ENCODE measurements at places on chromosomes 6 and 20. TPM values are rescaled to one million over a fixed set of nuclear protein-coding genes. Genes with fewer than 3 reads are reported as not detected.

DNA sequence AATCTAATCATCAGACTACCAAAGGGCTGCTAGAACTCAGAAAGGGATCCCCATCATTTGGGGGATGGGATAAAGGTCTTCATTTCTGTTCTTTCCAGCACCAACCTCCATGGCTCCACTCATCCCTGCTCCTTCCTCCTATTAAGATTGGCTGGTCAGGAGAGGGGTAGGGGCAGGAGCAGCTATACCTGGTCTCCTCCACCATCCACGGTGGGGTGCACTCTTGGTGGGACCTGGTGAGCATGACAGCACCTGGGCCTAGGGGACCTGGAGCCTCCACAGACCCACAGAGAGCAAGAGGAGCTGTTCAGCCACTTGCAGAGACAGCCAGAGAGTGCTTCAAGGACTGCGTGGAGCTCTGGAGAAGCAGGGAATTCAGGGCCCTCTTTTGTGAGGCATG, 6.1 kb upstream of the ULBP2 start:
- DNase-seq: no peak

DNA sequence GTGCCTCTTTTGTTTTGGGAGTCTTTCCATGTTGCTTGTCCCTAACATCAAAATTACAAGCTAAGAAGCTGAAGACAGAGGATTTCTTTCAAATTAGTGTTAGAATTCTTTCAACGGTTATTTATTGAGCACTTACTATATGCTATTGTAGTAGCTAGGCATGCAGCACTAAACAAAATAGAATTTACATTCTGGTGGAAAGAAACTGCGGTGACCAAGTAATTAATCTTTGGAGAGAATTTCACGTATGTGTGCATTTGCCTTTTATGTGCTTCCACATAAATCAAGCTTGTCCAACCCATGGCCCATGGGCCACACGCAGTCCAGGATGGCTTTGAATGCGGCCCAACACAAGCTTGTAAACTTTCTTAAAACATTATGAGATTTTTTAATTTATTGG, 33.0 kb upstream of the DUSP22 start:
- no peak for DNase-seq

DNA sequence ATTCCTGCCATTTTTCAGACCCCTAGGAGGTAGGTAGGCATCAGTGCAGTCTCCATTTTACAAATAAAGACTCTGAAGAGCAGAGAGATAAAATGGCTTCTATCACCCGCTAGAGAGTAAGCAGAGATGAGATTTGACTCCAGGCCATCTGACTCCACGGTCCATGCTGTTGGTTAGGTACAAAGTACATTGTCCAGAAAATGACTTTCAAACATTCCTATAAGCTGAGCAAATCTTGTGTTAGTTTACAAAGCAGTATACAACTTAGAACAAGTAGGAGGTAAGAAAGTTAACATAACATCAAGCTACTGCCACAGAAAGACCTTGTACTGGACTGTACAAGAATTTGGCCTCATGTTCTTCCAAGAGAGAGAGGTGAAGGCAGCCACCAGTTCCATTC, 14.9 kb downstream of the BTN1A1 start:
- no peak for DNase-seq

GRCh38 chr6:119312875-119313338, 36.7 kb downstream of the MAN1A1 start:
- no peak for DNase-seq

GRCh38 chr20:19807191-19807945, 49.3 kb downstream of the RIN2 start:
- DNase-seq: no peak

DNA sequence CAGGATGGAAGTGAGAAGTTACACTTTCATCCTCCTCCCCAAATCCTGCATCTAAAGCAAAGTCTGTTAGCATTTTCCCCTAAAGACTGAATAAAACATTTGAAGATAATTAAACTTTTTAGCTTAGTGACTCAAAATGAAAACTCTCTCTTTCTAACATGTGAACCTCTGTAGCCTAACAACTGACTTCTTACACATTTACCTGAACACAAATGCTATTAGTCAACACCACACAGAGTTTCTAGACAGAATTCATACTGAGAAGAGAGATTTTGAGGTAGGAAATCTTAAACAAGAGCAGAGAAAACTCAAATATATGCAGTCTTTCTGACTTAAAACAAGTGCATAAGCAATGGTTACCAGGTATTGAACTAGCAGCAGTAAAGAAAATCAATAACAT, 149.9 kb upstream of the SMLR1 start:
- no peak for DNase-seq

DNA sequence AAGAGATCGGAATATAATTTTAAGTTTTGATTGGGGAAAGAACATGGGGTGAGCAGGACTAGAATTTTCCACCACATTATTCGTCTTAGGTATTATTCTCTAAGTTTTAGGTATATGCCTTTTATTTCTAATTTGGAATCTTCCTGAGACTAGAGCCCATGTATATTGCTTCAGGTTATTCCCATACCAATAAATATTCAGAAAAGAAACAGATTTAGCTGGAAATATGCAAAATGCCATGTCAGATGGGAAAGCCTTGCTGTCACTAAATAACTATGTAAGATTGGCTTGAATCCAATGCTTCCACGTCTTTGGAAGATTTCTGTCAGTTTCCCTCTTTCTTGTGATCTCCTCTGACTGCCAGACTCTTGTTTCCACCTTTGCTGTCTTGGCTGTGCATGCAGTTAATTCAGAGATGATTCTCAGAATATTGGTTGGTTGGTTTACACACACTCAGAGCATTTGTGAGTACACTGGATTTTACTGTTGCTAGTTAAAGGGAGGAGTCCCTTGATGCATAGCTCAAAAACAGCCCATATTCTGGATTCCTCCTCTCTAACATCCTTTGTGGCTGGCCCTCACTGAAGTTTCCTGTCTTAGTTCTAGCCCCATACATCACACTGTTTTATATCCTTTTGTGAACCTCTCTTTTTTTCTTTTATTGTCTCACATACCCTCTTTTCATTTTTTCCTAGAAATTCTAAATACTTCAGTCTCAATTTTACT, 64.3 kb downstream of the GRM1 start:
- DNase-seq: no peak

- no peak for DNase-seq
These were observed 2.4 kb downstream of the HEBP2 start for GRCh38 chr6:138406443-138406842.

DNA sequence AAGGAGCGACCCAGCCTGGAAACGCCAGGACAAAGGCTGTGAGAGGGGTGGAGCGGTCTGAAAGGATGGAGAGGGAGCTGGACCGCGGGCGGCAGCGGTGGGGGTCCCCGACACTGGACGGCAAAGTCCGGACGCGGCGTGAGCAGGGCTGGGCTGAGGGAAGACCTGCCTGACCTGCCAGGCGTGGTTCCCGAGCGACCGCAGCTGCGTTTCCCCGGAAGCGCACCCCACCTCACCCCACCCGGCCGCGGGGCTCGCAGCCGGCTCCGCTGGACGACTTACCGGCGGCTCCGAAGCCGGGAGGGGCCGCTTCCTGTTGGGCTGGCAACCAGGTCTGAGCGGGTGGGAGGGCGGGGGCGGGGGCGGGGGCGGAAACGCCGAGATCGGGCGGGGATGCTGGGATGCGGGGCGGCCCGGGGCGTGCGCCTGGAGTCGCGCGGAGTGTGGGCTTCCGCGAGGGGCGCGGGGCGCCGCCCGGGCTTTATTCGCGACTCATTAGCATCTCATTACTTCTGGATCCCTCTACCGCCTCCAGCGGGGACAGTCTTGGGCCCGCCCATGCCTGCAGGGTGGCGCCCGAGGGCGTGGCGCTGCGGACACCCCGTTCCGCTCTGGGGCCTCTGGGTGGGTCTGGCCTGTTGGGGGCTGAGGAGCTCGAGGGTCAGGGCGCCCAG, at the start of gene MICAL1:
TSS of gene MICAL1 (minus strand) at position 336 of the 674 bp plus-strand sequence. CDS start 1,576 bp downstream, outside the sequence.
- DNase-seq: peak; percentile 68

- no peak for DNase-seq
These were observed 713.4 kb downstream of the CD109 start for GRCh38 chr6:74409447-74409846.

DNA sequence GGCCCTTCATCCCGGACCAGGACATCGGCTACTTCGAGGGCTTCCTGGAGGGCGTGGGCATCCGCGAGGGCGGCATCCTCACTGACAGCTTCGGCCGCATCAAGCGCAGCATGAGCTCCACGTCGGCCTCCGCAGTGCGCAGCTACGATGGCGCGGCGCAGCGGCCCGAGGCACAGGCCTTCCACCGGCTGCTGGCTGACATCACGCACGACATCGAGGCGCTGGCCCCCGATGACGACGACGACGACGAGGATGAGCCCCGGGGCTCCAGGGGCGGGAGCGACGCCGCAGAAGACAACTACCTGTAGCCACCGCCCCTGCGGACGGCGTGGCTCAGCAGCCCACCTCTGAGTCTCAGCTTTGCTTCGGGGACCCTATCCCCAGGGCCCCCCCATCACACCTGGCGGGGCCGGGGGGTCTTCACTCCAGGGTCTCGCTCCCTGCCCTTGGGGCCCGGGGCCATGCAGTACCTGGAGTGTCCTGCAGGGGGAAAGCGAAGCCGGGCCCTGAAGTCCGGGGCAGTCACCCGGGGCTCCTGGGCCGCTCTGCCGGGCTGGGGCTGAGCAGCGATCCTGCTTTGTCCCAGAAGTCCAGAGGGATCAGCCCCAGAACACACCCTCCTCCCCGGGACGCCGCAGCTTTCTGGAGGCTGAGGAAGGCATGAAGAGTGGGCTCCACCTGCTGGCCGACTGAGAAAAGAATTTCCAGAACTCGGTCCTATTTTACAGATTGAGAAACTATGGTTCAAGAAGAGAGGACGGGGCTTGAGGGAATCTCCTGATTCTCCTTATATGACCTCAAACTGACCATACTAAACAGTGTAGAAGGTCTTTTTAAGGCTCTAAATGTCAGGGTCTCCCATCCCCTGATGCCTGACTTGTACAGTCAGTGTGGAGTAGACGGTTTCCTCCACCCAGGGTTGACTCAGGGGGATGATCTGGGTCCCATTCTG, 20.8 kb upstream of the HCK start:
- peak; percentile 63 for DNase-seq

- peak; percentile 21 for DNase-seq
These were observed 203.2 kb downstream of the ANKRD60 start for GRCh38 chr20:58025233-58025632.

GRCh38 chr6:26243132-26243531, 121.9 kb upstream of the BTN3A2 start:
- DNase-seq: no peak

- DNase-seq: no peak
These were observed 19.4 kb upstream of the TUBB2A start for GRCh38 chr6:3176562-3177355.

- no peak for DNase-seq
These were observed 3.4 kb upstream of the TNXB start for GRCh38 chr6:32112431-32112980.

- DNase-seq: no peak
These were observed 20.7 kb downstream of the SERPINB6 start for GRCh38 chr6:2950713-2951112.

DNA sequence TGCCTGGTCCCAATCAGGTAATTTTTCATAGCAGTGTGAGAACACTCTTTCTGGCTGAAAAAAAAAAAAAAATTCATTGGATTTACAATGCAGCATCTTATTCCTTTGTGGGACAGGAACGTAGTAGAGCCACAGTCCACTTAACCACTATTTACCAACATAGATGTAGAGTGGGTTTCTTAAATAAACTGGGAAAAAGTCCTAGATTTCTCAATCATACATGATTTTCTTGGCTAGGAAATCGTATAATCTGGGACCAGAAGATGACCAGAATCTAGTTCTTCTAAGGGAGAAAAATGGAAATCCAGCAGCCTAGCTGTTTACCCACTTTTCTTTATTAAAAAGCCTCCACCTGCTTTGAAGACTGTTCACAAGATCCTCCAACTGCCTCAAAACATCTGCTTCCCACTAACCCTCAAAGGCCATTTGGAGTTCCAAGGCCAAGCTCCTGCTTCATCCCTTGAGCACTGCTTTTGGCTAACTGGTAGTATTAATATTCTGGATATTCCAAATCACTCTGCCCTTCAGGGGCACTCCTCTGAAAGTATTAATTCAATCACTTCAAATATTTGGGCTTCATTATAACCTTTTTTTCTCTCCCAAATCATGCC, 70.4 kb downstream of the FYN start:
- DNase-seq: no peak

DNA sequence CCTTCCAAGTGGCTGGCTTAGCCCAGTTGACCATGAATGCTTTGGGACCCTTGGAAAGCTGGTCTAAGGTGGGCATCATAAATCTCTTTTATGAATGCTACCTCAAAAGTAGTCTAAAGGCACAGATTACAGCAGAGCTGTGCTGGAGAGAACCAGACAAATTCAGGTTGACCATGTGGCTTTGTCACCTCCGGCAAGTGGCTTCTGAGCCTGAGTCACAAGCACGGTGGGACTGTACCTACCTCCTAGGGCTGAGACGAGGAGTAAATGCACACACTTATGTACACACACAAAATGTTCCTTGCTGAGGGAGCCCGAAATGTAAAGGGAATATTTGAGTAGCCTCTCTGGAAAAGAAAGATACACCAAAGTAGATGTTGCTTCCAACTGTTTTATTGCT, 155.9 kb downstream of the NFATC2 start:
- no peak for DNase-seq

- DNase-seq: no peak
These were observed 13.3 kb downstream of the SUPT3H start for GRCh38 chr6:45364466-45364865.

- no peak for DNase-seq
These were observed 7.6 kb downstream of the PTPN1 start for GRCh38 chr20:50517817-50518154.

- DNase-seq: no peak
These were observed 651.8 kb downstream of the COL12A1 start for GRCh38 chr6:74554041-74554440.

- DNase-seq: no peak
These were observed 35.9 kb upstream of the FAM50B start for GRCh38 chr6:3813150-3813780.

DNA sequence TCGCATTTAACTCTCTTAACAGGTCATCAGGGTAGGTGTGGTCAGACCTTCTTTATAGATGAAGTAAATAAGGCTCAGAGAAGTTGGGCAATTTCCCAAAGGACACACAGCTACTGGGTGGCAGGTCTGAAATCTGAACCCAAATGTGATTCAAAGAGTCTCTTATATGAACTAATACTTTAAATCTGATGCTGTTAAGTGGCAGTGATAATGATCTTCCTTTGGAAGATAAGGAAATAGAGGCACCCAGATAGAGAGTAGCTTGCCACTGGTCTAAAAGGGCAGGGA, 237.1 kb downstream of the GMPR start:
- DNase-seq: no peak

ASIP gene
- total RNA-seq: not detected

PHACTR3 gene
- 0.14 TPM for total RNA-seq

SERINC1 gene
- 139 TPM for total RNA-seq

KCNK15 gene
- not detected for total RNA-seq

ZNF311 gene
- 0.42 TPM for total RNA-seq

TMC2 gene
- total RNA-seq: not detected

OR2H1 gene
- not detected for total RNA-seq

SGK1 gene
- 113 TPM for total RNA-seq

HDGFL1 gene
- total RNA-seq: not detected

NHLRC1 gene
- 2.1 TPM for total RNA-seq

LHFPL5 gene
- total RNA-seq: not detected

NOX3 gene
- total RNA-seq: not detected
